ENCODE measurements at places on chromosomes 7 and 10. TPM values are rescaled to one million over a fixed set of nuclear protein-coding genes. Genes with fewer than 3 reads are reported as not detected.

- peak; percentile 91 for DNase-seq
- H3K27me3 ChIP-seq: peaks cover 63% of the 10 kb centered on the region
- H3K27ac ChIP-seq: no peak within 1 kb of the TSS
- peak within 1 kb of the TSS; percentile 47 for H3K4me3 ChIP-seq
Observed at GRCh38 chr7:27156508-27156898, at the start of gene HOXA7. Gene HOXA7 (minus strand): TSS chr7:27156675. CDS start chr7:27156545, 130 bp downstream.

- H3K27me3 ChIP-seq: no peaks in the 10 kb centered on the region
- H3K36me3 ChIP-seq: no peaks in the 10 kb centered on the region
- no peaks in the 10 kb centered on the region for H3K4me1 ChIP-seq
- H3K4me3 ChIP-seq: no peak overlapping the region
Observed at GRCh38 chr7:69844264-69844868, 246.1 kb downstream of the AUTS2 start.

- no peak overlapping the region for H3K27ac ChIP-seq
- peak; percentile 7 for DNase-seq
- H3K4me3 ChIP-seq: no peak overlapping the region
- H3K36me3 ChIP-seq: peaks cover 2% of the 10 kb centered on the region
- H3K4me1 ChIP-seq: no peaks in the 10 kb centered on the region
Observed at GRCh38 chr10:103699611-103700435, 155.6 kb downstream of the SH3PXD2A start.

DNA sequence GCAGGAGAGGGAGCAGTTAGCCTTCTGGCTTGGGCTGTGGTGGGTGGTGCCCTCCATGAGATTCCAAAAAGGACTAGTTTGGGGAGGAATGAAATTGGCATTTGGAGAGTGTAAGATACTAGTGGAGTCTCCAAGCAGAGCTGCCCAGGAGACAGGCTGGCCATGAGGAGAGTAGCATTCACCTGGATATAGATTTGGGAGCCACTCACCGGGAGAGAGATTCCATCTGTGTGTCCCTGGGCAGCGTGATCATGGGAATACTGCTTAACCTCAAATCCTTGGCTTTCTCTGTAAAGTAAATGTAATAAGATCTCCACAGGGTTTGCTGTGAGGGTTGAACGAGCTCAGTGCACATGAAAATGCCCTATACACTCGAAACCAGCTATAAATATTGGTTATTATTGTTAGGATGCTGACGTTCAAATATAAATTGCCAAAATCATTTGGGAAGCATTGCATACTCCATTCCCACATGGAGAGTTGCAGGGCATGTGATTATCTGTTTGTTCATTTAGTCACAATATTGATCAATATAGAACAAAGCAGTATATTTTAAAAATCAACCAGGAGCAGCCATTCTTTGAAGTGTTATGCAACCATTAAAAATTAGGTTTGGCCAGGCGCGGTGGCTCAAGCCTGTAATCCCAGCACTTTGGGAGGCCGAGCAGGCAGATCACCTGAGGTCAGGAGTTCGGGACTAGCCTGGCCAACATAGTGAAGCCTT lies 143.7 kb downstream of the CUX1 start:
- H3K27me3 ChIP-seq: no peaks in the 10 kb centered on the region
- peaks cover 3% of the 10 kb centered on the region for H3K4me1 ChIP-seq
- no peaks in the 10 kb centered on the region for H3K36me3 ChIP-seq
- H3K4me3 ChIP-seq: no peak overlapping the region
- no peak for DNase-seq
- H3K27ac ChIP-seq: no peak overlapping the region

DNA sequence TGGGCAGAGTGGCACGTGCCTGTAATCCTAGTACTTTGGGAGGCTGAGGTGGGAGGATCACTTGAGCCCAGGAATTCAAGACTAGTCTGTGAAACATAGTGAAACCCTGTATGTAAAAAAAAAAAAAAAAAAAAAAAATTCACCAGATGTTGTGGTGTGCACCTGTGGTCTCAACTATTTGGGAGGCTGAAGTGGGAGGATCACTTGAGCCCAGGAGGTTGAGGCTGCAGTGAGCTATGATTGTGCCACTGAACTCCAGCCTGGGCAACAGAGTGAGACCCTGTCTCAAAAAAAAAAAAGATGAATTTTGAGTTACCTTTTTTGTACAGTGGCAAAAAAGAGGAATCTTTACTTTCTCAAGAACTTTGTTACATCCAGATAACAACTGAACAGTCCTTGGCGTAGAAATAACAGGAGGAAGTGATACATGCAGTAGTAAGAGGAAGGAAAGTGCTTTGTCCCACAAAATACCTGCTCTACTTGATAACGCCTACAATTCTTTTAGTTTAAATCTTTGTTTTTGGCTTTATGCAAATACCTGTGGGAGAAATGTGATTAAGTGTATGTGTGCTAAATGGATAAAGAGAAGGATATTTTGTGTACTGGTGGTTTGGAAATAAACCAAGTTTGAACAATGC lies 29.3 kb downstream of the SPAG6 start:
- H3K36me3 ChIP-seq: no peaks in the 10 kb centered on the region
- DNase-seq: no peak
- H3K4me3 ChIP-seq: no peak overlapping the region
- no peak overlapping the region for H3K27ac ChIP-seq

DNA sequence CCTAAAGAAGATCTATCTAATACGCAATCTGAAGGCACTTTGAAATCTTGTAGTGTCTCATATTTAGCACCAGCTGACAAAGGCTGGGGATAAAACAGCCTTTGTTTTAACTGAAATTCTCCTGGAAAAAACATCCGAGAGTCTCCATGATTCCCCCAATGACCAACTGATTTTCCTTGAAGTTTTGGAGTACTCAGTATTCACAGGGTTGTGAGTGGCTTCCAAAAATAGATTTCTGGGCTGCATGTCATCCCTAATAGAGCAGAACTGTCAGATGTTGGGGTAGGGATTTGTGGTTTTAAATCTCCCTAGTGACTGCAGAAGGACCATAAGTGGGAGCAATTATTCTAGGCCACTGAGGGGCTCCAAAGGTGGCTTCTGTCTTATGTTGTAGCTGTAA lies 206.4 kb downstream of the TAX1BP1 start:
- no peaks in the 10 kb centered on the region for H3K4me1 ChIP-seq
- H3K36me3 ChIP-seq: no peaks in the 10 kb centered on the region

DNA sequence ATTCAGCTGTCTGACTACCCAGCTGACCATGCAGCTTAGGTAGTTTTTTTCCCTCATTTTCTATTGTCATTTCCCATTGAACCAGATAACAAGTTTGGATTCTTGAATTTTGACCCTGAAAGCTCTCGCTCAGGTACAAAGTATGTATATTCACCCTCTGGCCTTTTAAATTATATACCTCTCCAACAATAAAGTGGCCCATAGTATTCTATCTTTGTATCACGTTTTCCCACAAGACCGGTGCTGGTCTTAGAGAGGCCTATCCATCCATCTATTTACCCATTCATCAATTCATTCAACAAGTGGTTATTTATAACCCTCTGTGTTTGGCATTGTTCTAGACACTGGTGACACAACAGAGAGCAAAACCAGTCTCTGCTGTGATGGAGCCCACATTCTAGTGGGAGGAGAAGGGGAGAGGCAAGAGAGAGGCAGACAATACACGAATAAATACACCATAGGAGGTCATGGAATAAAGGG lies 35.2 kb upstream of the NPSR1 start:
- no peak for DNase-seq
- H3K36me3 ChIP-seq: no peaks in the 10 kb centered on the region
- H3K4me3 ChIP-seq: no peak overlapping the region
- no peak overlapping the region for H3K27ac ChIP-seq
- no peaks in the 10 kb centered on the region for H3K27me3 ChIP-seq
- H3K4me1 ChIP-seq: peaks cover 3% of the 10 kb centered on the region

DNA sequence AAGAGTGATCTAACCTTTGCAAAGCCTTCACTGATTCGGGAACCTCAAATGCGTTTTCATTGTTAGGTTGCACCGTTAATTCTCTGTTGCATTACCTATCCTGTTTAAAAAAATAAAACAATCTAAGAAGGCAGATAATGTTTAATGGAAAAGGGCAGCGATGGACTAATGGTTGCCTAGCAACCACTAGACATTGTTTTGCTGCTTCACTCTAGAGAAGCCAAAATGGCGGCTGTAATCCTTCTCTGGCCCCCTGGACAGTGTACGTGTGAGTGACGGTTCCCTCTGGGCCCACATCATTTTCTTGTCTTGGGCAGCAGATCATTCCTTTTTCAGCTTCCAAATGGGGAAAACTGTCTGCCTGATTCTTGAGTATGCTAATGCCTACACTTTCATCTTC lies 43.3 kb downstream of the FAM204A start:
- H3K4me3 ChIP-seq: no peak overlapping the region
- DNase-seq: no peak
- no peaks in the 10 kb centered on the region for H3K27me3 ChIP-seq

GRCh38 chr7:4841007-4841784 lies 20.6 kb downstream of the PAPOLB start:
- no peaks in the 10 kb centered on the region for H3K36me3 ChIP-seq
- H3K27ac ChIP-seq: no peak overlapping the region
- H3K27me3 ChIP-seq: no peaks in the 10 kb centered on the region
- peaks cover 3% of the 10 kb centered on the region for H3K4me1 ChIP-seq
- peak; percentile 13 for DNase-seq

DNA sequence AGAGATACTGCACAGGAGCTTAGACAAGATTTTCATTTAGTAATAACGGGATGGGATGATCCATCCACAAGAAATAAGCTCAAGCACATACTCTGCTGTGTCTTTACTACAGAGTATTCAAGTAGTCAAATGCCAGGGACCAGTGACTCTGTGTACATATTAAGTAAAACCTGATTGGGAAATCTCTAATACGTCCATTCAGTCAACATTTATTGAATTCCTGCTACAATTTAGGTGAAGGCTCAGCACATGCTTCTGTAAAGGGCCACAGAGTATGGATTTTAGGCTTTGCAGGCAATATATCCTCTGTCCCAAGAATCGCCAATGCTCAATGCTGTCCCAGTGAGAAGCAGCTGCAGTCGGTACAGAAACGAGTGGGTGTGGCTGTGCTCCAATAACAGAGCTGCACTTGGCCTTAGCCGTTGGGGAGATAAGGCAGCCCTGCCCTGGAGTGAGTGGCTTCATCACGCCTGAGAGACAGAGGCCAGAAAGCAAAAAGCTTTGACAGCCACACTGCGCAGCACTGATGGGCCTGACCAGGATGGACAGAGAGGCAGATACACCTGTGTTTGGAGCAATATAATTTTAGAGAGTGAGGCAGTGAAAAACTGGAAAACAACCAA lies 186.8 kb downstream of the PARD3 start:
- H3K27me3 ChIP-seq: no peaks in the 10 kb centered on the region
- H3K4me3 ChIP-seq: no peak overlapping the region
- H3K27ac ChIP-seq: no peak overlapping the region
- DNase-seq: peak; percentile 91
- H3K4me1 ChIP-seq: peaks cover 11% of the 10 kb centered on the region
- no peaks in the 10 kb centered on the region for H3K36me3 ChIP-seq

- H3K27me3 ChIP-seq: no peaks in the 10 kb centered on the region
- peak overlapping the region; percentile 99 for H3K4me3 ChIP-seq
- peaks cover 4% of the 10 kb centered on the region for H3K36me3 ChIP-seq
- H3K27ac ChIP-seq: no peak overlapping the region
- H3K4me1 ChIP-seq: peaks cover 14% of the 10 kb centered on the region
Observed at GRCh38 chr10:69179089-69179742, 818 bp upstream of the SUPV3L1 start.

- H3K27ac ChIP-seq: no peak overlapping the region
- H3K4me1 ChIP-seq: no peaks in the 10 kb centered on the region
- no peak for DNase-seq
- H3K36me3 ChIP-seq: no peaks in the 10 kb centered on the region
- no peak overlapping the region for H3K4me3 ChIP-seq
Observed at GRCh38 chr7:2894118-2894940, 50.2 kb upstream of the GNA12 start.

GRCh38 chr7:69166979-69167516 lies 431.2 kb upstream of the AUTS2 start:
- H3K27me3 ChIP-seq: no peaks in the 10 kb centered on the region
- H3K27ac ChIP-seq: no peak overlapping the region
- DNase-seq: no peak
- no peaks in the 10 kb centered on the region for H3K36me3 ChIP-seq
- H3K4me1 ChIP-seq: peaks cover 10% of the 10 kb centered on the region

Gene ZNF722
- not detected for total RNA-seq

Gene C10orf120
- not detected for total RNA-seq

Gene CLRN3
- not detected for total RNA-seq

Gene GPR26
- total RNA-seq: not detected

Measured in lung (tissue), 17 donors.